ENCODE measurements at places on chromosomes 11 and 22.
A peak's percentile ranks its signal among the peaks of the same experiment; 100 is the strongest.

DNA sequence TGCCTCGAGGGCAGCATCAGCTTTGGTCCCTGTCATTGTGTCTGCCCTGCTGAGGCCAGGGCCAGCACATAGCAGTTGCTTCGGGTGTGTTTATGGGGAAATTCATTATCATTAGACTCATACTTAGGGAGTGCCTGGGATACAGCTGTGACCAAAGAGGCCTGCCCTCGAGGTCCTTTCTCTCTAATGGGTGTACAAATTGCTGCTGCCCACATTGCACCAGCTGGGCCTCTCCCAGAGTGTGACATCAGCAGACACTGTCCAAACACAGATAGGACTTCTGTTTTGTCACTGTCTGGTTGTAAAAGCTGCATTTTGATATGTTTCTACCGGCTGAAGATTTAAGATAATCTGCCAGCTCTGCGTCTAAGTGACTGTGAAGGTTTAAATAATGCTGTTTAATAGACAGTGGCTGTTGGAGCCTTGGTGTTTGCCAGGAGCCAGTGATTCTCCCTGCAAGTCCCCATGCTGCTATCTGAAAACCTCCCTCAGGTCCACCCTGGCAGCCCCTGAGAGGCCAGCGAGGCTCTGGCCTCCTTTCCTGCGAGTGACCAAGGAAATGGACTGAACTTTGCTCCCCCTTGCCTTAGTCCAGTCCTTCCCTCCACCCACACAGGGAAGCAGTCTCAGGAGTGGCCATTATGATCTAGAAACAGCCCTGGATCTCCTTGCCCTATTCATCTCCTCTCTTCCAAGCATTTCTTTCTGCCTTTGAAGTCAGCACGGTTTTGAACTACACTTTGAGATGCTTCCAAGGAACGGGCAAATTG lies 505.2 kb downstream of the TBC1D22A start:
- ATAC-seq: no peak

- no peak for ATAC-seq
These were observed 3.1 kb upstream of the BCR start for GRCh38 chr22:23177197-23177596.

DNA sequence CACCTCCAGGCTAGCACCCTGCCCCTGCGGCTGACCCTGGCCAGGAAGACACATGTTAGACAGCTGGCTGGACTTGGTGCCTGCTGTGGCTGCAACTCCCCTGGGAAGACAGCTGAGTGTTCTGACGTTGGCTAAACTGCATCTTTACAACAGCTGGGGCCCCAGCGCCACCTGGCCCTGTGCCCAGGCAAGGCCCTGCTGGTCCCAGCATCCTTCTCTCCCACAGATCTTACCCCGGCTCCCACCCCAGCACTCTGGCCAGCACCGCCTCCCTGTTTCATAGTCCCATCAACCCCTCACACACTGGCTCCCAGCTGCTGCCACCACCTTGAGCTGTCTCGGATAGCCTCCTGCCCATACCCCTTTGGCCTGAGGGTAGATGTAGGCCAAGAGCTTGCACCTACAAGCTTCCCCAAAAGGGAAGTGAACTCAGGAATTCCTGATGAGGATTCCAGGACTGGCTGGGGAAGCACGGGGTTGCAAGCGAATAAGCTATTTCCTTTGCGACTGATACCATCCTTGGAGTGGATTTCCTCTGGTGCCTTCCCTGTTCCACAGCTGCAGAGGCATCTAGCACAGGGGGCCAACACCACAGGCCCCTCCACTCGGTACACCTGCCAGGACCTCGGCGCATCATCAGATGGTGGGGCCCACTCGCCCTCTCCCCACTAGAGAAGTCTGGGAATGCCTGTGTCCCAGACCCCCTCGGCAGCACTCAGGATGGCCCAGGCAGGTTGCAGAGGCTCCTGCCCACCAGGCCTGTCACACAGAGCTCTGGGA lies 28.5 kb downstream of the RSPH14 start:
- ATAC-seq: no peak

DNA sequence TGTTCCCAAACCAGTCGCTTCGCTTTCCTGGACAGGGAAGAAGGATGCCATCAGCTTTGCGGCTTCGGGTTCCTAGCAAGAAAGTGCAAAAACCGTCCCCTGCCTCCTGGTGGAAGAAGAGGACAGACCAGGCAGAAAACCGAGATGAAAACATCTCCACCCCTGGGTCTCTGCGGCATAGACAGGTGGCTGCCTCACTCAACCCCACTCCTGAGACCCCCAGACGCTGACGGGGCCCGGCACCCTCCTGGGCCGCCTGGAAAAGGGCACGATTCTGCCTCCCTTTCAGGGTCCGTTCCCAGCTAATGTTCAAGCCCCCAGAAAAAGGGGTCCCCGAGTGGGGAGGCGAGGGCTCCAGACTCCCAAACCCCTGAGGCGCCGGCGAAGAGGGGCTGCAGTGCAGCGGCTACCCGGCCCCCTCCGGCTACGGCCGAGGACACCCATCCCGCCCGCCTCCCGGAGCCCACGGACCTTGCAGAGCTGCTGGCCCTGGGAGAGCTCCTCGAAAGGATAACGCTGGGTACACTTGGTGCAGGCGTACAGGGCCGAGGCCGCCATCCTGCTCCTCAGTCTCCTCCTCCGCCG lies 569 bp downstream of the FAM76B start:
- ATAC-seq: no peak

GRCh38 chr22:50157709-50158375 lies 12.7 kb upstream of the PANX2 start:
- ATAC-seq: no peak

DNA sequence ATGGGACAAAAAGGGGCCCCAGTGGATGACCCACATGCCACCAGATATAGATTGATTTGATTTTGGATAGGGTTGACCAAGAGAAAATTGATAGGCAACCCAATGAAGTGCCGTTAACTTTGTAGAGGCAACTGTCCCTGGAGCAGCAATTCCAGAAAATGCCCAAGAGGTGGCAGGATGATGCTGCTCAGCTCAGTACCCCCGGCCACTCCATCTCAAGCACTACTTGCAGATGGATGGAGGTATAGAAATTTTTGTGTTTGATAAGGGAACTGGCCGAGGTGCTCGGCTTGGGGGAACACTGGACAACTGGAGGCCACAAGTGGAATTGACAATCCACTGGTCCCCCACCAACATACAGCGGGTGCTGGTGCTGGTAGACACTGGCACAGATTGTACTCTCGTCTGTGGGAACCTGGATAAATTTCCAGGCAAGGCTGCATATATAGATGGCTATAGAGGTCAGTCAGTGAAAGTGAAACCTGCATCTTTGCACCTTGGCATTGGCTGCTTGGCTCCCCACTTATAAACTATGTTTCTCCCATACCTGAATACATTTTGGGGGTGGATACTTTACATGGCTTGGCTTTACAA lies 86.3 kb downstream of the CCDC83 start:
- ATAC-seq: no peak

- no peak for ATAC-seq
These were observed 22.9 kb downstream of the UBASH3B start for GRCh38 chr11:122678406-122678805.

- no peak for ATAC-seq
These were observed 55.3 kb upstream of the GCAT start for GRCh38 chr22:37752189-37753087.

DNA sequence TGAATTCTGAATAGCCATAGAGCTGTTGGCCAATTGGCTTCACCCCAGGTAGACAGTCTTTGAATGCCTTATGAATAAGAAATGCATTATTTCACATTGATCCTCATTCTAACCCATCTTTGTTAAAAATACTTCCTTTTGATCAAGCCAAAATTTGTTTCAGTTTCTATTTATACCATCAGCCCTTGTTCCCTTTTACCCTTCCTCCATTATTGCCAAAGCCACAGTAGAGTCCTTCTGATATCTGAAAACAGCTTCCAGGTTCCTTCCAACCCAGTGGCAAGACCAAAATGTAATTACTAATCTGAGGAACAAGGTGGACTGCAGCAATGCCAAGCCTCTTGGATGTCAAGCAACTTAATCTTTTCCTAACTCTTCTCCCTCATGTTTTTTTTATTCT lies 458.8 kb downstream of the BUD13 start:
- ATAC-seq: no peak

DNA sequence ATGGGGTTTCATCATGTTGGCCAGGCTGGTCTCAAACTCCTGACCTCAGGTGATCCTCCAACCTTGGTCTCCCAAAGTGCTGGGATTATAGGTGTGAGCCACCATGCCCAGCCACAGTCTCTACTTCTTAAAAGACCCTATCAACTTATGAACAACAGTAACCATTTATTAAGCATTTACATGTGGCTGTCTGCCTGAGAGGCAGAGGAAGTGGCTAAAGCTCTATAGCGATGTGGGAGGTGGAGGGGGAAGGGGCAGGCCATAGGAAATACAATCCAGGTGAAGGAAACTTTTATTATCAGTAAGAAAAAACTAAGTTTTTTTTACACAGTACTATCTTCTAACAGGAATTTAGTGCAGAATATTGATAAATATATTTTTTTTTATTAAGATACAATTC lies 87.8 kb upstream of the PHOX2A start:
- no peak for ATAC-seq

GRCh38 chr11:102824556-102824955 lies 18.9 kb downstream of the MMP3 start:
- ATAC-seq: no peak

DNA sequence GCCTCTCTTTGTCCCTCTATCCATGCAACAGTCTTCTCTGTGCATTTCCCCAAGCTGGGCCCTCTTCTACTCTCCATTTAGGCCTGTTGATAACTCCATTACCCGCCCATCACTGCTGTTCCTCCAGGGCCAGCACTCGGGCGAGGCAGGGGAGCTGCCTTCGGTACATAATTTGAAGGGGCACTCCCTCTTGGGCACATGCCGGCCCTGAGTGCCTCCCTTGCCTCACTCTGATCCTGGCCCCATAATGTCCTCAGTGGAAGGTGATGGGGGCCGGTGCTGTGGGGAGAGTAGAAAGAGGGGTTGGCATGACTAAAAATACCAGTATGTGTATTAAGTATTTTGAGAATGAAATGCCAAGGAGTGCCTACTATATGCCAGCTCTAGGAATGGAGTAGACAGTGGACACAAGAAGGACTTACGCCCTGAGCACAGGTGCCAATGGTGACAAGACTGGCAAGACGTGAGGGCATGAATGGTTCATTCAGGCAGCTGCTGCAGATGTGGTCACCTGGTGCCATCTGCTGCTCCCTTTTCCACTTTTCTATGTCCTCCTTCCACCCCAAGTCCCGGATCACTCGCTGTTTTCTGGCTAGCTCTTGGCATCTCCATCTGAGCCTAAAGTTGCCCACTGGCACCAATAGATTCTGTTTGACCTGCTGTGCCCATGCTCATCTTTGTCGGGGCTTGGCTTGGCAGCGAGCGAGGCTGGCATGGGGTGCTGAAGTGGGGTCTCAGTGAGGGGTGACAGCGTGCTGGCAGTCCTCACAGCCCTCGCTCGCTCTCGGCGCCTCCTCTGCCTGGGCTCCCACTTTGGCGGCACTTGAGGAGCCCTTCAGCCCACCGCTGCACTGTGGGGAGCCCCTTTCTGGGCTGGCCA lies 22.6 kb downstream of the TMEM218 start:
- ATAC-seq: no peak

GRCh38 chr11:28833670-28834069 lies 725.5 kb downstream of the METTL15 start:
- ATAC-seq: no peak

- ATAC-seq: peak; percentile 27
These were observed 3.2 kb downstream of the CENPM start for GRCh38 chr22:41943661-41944209.

DNA sequence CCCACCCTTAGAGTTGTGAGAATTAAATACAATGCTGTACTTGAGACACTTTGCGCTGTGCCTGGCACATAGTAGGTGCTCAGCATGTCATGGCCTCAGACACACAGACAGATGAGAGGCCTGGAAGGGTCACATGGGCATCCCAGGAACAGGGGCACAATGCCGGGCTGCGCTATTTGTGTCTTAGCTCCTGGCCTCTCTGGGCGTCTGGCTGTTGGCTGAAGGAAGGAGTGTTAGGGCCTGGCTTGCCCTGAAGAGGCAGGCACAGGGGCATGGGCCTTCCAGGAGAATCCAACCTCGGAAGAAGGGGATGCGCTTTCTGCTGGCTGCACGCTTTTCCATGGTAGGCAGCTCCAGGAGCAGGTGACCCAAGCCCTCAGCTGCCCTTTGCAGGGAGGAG lies 41.4 kb downstream of the ST14 start:
- no peak for ATAC-seq

- no peak for ATAC-seq
These were observed 14.6 kb downstream of the KCNJ1 start for GRCh38 chr11:128852327-128853023.

DNA sequence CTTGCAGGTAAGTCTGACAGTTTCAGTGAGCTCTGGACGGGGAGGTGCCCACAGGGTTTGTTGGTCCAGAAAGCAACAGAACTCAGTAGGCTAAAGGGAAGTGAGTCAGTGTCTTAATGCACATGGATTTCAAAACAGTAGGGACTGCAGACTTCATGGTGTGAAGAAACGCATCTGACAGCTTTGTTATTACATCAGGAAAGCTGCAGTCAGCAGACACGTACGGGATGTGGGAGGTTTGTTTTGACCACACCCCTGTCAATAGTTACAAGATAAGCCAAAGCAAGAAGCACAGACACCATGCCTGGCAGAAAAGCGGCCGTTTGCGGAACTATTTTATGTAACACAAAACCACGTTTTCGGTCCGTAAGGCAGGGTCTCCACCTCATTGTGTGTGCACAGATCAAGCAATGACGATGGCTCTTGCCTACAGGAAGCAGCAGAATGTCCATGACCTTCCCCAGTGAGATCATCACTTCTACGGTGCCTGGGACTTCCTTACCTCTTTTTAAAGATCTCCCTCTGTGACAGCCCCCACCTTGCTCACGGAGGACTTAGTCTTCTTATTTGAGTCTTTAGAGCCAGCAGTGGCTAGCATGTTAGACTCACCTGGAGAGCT lies 58.2 kb upstream of the FTH1 start:
- ATAC-seq: peak; percentile 87

DNA sequence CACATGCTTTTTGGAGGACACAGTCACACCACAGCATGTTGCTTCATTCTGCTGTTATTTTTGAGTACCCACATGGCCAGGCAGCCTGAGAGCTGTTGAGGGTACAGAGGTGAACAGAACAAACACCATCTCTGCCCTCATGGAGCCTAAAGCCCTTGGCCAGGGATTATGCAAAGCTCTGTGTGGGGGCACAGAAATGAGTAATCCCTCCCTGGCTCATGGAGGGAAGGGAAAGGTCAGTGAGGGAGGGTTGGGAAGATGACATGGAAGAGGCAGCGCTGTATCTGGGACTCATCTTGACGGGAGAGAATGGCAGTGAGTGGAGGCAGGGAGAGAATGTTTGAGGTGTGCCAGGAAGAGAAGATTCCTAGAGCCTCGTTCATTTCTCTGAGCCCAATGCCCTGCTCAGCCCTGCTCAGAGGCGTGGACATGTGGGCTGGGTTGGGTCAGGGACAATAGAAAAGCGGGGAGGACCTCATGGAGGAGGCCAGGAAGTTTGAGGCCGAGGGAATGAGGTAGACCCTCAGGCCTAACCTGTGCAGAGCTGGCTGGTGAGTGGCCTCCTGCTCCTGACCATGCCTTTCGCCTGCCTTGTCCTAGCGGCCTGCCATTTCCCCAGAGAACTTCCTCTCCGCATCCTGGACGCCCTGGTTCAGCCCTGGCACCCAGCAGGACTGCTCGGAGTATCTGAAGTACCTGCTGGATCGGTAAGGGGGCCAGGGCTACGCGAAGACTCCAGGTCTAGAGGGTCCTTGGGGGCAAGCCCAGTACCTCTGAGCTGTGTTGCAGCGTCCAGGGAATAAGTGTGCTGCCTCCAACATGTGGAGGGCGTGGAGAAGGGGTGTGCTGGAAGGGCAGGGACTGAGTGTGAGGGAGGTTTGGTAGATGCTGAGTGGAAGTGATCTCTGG lies 19.8 kb downstream of the USP35 start:
- no peak for ATAC-seq

Data from activated CD4-positive, CD25-positive, alpha-beta regulatory T cell treated with anti-CD3 and anti-CD28 coated beads, Interleukin-2, amount 50 U/mL, for 24 hours (primary cell).